ENCODE measurements at places on chromosomes 3 and 15.

DNA sequence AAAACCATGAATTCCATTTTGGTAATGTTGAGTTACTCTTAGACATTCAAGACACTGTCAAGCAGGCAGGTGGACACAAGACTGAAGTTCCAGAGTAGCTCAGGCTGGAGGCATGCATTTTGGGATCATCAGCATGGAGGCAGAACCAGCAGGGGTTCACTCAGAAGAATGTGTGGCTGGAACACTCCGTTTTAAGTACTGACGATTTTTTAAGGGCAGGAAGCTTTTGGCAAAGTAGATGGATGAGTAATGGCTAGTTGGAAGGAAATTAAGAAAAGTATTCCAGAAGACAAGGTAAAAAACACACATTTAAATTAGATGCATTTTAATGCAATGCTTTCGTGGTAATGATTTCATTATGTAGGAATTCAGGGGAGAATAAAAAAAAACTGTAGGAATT, 420.4 kb downstream of the ROBO2 start:
- DNase-seq, result no peak

- DNase-seq, result peak; percentile 59
Observed at GRCh38 chr3:45055411-45056143, 29.5 kb downstream of the CLEC3B start.

- DNase-seq, result no peak
Observed at GRCh38 chr15:95440712-95441111, 889.8 kb upstream of the NR2F2 start.

DNA sequence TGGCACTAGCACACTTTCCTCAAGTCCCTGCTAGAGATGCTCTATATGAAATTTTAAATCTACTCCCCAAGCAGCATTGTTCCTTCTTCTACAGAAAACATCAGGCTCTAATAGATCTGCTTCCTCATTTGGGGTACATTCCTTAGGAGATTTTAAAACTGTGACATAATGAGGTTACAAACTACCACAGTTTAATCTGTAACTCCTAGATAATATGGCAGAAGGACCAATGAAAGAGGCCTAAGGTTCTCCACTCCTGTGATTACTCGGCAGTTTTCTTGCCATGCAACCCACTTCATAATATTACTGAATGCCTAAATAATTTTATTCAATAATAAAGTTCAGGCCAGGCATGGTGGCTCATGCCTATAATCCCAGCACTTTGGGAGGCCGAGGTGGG, 16.1 kb downstream of the ZNF106 start:
- DNase-seq, result no peak

DNA sequence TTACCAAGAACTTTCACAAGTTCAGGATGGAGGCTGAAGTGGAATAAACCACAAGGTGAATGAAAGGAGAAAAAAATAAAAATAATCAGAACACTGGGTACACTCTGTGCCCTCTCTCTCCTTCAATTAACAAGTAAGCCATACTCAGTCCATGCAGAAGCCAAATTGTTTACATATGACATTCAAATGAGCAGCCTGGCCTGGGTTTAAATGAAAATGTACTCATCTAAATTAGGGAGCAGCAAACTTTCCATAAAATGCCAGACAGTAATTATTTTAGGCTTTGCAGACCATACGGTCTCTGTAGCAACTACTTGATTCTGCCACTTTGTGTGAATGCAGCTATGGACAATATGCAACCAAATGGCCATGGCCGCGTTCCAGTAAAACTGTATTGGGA, 376.6 kb downstream of the MAGI1 start:
- no peak for DNase-seq

DNA sequence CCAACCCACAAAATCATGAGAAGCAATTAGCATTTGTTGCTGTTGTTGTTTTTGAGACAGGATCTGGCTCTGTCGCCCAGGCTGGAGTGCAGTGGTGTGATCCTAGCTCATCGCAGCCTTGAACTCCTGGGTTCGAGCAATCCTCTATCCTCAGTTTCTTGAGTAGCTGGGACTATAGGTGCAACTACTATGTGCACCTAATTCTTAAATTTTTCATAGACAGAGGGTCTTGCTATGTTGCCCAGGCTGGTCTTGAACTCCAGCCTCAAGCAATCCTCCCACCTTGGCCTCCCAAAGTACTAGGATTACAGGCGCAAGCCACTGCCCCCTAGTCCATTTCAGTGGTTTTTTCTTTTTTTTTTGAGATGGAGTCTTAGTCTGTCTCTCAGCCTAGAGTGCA, 18.3 kb downstream of the PARP16 start:
- DNase-seq, result no peak

DNA sequence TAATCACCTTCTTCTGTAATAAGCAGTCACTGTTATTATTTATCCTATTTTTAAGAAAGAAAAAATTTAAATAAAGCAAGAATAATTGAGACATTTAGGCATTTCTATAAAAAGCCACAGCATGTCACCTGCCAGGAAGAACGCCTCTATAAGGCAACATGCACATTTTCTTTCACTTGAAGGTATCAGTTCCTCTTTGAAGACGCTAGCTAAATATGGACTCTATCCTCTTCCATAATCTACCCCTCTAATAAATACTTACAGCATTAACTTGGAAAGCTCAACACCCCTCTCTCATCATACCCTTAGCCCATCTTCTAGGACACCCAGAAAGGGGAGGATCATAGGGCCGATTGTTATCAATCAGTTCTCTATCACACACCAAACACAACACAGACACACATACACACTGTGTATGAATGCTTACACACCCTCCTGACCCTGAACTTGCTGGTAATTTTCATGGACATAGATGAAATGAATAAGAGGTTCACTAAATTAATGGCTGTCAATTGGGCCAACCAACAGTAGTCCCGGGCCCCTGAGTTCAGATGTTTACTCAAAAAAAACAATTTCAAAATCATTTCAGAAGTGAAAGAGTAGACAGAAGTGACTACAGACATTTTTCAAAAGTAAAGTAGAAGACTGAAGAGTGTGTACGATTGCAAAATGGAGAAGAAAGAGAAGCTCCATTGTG, 102.5 kb downstream of the ZMAT3 start:
- DNase-seq, result no peak

GRCh38 chr15:48592221-48592731, 53.2 kb downstream of the FBN1 start:
- DNase-seq, result no peak

GRCh38 chr3:72126441-72127223, 341.7 kb upstream of the PROK2 start:
- no peak for DNase-seq
